ENCODE measurements at places on chromosomes 1 and 21.

DNA sequence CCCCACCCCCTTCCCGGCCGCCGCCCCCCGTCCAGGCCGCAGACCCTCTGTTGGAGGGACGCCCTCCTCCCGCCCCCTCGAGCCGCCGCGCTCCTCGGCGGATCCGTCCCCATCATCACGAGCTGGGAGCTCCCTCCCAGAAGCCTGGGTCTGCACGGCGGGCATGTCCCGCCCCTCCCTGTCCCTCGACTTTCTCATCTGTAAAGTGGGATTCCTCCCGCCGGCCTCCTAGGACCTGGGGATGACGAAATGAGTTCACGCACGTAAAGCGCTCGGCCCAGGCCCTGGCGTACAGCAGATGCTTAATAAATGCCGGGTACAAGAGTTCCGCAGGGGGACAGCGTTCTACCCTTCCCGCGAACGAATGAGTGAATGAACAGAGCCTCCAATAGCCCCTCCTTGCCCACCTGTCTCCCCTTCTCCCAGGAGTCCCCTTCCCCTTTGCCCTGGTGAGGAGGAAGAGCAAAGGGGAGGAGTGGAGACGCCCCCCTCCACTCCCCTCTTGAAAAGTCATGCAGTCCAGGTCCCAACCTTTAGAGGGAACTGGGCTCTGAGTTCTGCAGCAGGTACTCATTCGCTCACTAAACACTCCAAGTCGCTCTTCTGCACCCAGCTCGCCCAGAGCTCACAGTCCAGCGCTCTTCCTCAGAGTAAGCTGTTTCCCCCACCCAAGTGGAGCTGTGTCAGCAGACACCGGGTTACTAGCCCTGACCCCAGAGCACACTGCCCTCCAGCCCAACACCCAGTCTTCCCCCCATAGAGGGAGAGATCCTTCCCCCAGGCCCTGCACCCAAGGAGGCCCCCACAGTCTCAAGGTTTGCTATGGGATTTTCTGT is 16.8 kb downstream of the RAP1GAP start:
- no peak for DNase-seq

DNA sequence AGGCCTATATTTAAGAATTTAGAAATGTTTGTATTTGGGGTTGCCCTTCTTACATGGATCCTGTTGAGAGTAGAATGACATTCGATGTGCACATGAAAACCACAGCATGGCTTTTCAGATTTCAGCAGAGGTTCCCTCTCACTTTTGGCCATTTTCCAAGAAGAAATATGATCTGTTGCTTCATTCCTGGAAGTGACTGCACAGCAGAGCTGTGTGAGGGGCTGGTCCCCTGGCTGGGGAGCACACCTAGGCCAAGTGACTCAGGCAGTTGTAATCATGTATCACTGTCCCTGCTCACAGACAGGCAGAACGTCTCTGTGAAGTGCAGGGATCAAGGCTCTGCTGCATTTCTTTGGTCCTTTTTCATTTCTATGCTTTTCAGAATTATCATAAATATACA is 32.3 kb downstream of the AGT start:
- DNase-seq = no peak

DNA sequence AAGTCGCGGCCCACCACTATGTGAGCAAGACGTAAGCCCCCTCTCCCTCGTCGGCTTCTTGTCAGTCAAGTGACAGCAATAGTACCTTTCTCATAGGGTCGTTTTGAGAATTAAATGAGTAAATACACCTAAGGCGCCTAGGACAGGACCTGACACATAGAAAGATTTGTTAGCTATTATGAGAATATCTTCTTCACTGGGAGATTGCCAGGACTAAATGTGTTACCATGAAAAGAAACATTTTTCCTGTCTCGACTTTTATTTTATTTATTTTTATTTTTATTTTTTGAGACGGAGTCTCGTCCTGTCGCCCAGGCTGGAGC is 798 bp downstream of the PMF1 start:
- no peak for DNase-seq

- DNase-seq = peak; percentile 25
Measured at GRCh38 chr1:209797978-209798639, 7.8 kb downstream of the IRF6 start.

- DNase-seq = no peak
Measured at GRCh38 chr1:17523321-17524041, 16.0 kb upstream of the ARHGEF10L start.

DNA sequence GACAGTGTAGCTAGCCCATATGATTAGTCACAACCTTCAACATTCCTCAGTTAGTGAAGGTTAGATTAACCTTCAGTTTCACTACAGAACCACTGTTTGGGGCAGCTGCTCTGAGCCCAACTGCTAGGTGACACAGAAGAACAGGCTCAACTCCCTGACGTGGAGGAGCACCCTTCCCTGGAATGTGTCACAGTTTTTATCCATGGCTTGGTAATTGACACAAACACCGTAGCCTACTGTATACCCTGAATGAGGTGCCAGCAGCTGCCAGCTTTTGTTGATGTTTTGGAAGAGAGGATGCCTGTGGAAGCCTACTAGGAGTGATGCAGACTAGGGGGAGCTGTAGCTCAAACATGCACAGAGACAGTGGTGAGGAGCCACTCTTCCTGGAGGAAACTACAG is 56.6 kb upstream of the CR2 start:
- no peak for DNase-seq

- DNase-seq = peak; percentile 33
Measured at GRCh38 chr1:44609412-44609767, 64.9 kb downstream of the TMEM53 start.

GRCh38 chr1:18452550-18452949 is 28.2 kb upstream of the KLHDC7A start:
- peak; percentile 83 for DNase-seq

DNA sequence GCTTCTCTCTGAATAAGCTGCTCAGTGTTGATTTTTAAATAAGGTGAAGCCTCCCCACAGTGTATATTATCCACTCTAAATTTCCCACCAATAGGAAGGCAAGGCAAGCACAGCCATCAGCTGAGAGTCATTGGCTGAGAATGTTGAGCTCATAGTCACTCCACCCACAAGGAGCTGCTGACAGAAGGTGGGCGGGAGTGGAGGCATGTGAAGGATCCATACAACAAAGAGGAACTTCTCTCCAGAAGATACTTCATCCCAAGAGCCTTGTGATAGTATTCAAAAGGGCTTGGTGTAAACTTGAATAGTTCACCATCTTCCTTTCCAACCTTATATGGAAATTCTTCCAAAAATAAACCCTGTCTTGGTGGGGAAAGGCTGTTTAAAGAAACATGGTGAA is 42.8 kb downstream of the SAMD13 start:
- no peak for DNase-seq

- no peak for DNase-seq
Measured at GRCh38 chr1:5223206-5223605, 568.8 kb downstream of the AJAP1 start.

DNA sequence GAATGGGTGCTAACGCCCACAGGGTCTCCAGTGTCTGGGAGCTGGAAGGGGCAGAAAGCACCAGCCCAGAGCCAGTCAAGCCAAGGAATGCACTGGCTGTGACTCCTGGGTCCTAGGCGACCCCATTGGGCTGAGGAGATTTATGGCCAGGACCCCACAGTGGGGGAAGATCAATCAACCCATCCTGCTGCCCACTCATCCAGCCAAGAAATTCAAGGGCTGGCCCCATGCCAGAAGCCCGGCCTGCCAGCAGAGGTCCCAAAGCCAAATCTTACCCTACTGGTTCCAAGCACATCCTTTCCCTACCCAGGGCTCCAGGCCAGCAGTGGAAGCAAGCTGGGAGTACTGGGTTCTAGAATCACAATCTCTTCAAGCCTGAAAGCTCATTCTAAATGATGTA is 6.8 kb upstream of the PDZK1IP1 start:
- DNase-seq = no peak

GRCh38 chr1:231603598-231604275 is 22.9 kb upstream of the DISC1 start:
- DNase-seq = peak; percentile 70

- no peak for DNase-seq
Measured at GRCh38 chr1:9510130-9510529, 29.1 kb upstream of the SLC25A33 start.

DNA sequence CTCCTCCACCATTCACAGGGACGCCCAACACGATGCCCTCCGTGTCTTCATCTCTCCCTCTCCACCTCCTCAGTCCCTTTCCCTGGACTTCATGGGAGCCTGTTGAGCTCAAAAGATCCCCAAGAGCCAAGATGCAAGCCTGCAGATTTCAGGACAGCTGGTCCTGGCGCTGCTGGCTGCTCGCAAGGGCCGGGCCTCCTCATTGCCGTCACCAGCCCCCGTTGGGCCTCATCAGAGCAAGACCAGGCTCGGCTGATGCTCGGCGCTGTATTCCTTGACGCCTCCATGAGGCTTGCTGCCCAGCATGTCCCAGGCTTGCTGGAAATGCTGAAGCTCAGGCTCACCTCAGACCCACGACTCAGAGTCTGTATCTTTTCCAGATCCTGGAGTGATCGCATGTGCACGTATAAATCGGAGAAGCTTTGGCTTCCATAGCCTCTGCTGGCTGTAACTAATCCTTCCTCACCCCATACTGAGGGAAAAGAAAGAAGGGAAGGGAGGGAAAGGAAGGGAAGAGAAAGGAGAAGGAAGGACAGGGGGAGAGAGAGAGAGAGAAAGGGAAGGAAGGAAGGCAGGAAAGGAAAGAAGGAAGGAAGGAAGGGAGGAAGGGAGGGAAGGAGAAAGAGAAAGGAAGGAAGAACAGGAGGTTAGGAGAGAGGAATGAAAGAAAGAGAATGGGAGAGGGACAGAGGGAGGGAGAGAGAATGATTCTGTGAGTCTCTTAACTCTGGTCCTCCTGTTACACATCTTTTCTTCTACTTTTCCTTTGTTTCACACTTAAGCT is 94.6 kb downstream of the KCNJ15 start:
- DNase-seq = no peak

GRCh38 chr1:116826818-116827606 is 72.8 kb downstream of the CD2 start:
- DNase-seq = no peak

GRCh38 chr1:61090546-61091202 is 8.3 kb downstream of the NFIA start:
- DNase-seq = no peak

DNA sequence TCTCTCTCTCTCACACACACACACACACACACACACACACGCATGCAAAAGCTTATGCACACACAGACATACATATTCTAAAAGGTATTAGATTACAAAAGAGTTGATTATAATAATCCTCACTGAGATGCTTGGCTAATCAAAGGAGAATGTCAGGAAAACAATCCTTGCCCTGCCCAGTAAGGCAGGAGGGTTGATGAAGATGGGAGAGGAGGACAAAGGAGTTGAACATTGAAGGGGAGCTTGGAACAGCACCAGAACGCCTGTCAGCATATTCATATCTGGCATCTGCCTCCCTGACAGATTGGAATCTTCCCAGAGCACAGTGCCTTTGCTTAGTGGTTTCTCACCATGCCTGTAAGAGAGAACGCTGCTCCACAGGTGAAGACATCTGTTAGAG is 68.6 kb upstream of the PALMD start:
- no peak for DNase-seq

GRCh38 chr1:25958465-25958864 is 39.4 kb downstream of the PAFAH2 start:
- DNase-seq = no peak

GRCh38 chr1:156123356-156124196 is 9.1 kb downstream of the LMNA start:
- peak; percentile 76 for DNase-seq

DNA sequence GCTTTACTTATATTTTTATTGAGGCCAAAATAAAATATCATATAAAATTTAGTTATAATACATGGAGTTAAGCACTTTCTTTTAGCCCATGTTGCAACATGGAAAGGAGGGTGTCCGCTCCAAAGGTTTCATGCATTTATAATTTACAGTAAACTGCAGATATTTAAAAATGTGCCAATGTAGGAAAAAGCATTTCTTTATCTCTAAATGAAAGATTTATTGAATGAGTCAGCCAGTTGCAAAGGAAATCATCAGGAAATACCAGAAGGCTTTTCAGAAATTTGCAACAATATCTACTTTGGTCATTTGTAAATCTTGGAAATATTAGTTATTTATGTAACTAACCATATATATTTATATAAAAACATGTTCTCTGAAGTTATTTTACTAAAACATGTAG is 12.1 kb downstream of the ATP6V1G3 start:
- DNase-seq = no peak

- DNase-seq = peak; percentile 32
Measured at GRCh38 chr1:212158912-212159796, 123.6 kb downstream of the DTL start.

DNA sequence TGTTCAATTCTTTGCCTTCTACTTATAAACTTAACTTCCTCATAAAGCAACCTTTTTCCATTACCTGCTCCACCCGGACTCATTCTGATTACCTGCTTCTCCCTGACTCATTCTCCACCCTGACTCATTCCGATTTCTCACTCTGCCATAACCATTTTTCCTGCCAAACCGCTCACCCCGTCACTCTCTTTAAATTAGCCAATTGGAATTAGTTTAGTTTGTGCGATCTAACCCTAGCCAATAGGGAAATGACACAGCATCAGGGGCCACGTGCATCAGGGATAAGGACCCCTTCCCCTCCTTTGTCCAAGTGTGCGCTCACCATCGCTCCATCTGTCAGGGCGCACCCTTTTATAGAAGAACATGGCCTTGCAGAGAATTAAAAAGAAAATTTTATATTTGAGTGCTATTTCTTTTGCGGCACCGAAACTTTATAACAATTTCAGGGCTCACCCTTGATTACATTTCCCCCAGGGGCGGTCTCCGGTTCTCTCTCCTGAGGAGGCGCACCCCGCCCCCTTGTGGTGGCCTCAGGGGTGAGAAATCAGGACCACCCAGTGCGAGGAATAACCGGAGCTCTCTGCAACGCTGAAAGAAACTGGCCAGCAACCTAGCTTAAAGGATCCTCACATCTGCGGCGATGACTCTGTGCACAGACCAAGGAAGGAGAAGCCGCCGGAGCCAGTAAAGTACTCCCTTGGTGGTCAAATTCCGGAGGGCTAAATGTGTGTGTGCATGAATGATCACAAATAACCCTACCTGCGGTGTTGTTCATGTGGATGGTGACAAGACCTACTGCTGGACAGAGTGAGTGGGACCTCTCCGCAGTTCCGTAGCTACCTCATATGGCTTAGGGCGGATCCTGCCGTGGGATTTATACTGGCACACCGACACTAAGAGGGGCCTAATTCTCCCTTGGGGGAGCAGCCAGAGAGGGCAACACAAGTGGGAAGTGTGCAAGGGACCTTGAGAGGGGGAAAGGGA is 30.3 kb upstream of the CBR3 start:
- DNase-seq = no peak

DNA sequence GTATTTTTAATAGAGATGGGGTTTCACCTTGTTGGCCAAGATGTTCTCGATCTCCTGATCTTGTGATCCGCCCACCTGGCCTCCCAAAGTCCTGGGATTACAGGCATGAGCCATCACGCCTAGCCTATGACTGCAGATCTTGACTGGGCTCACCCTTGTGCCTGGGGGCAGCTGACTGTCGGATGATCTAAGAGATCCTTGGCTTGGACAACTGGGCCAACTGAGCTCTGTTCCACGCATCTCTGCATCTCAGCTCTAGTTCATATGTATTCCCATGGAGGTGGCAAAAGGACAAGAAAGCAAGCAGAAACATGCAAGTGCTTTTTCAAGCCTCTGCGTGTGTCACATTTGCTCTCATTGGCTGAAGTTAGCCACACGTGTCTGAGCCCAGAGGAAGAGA is 75.8 kb upstream of the SELENON start:
- DNase-seq = no peak

- peak; percentile 83 for DNase-seq
Measured at GRCh38 chr1:108560874-108561459, 1.1 kb downstream of the EEIG2 start.

All from NAMALWA (cell line).